Cardiac muscle cell (in vitro differentiated cells and primary cell): ENCODE measurements at places on chromosomes 4 and X. TPM values are rescaled to one million over a fixed set of nuclear protein-coding genes. Genes with fewer than 3 reads are reported as not detected.

- H3K4me1 ChIP-seq = no peaks in the 10 kb centered on the region
- H3K27me3 ChIP-seq = no peaks in the 10 kb centered on the region
- H3K27ac ChIP-seq = no peak overlapping the region
- no peaks in the 10 kb centered on the region for H3K36me3 ChIP-seq
These were observed 540.9 kb downstream of the PPP4R3C start for GRCh38 chrX:26922278-26922677.

Gene GRIA3
- 3.3 and 6.1 TPM in 2 replicates for polyA plus RNA-seq

- H3K4me1 ChIP-seq = no peaks in the 10 kb centered on the region
- DNase-seq = no peak
- H3K27ac ChIP-seq = no peak overlapping the region
- H3K4me3 ChIP-seq = no peak overlapping the region
These were observed 47.5 kb downstream of the UCHL1 start for GRCh38 chr4:41304221-41304620.

Gene TMEM255A
- polyA plus RNA-seq = 5.2 and 9.0 TPM in 2 replicates

Gene PAGE1
- not detected in 2 replicates for polyA plus RNA-seq

Gene IL1RAPL1
- 4.2 and 7.3 TPM in 2 replicates for polyA plus RNA-seq

Gene TASL
- not detected in 2 replicates for polyA plus RNA-seq

- no peak overlapping the region for H3K27ac ChIP-seq
- peaks cover 12% of the 10 kb centered on the region for H3K36me3 ChIP-seq
- no peaks in the 10 kb centered on the region for H3K27me3 ChIP-seq
- H3K4me3 ChIP-seq = no peak overlapping the region
- H3K4me1 ChIP-seq = no peaks in the 10 kb centered on the region
- no peak for DNase-seq
These were observed 52.4 kb downstream of the GAK start for GRCh38 chr4:879729-880077.

Gene MAGEA12
- not detected in 2 replicates for polyA plus RNA-seq

GRCh38 chr4:83589279-83589678, 53.4 kb downstream of the GPAT3 start:
- no peaks in the 10 kb centered on the region for H3K27me3 ChIP-seq
- no peak overlapping the region for H3K27ac ChIP-seq
- no peaks in the 10 kb centered on the region for H3K4me1 ChIP-seq
- DNase-seq = no peak
- no peaks in the 10 kb centered on the region for H3K36me3 ChIP-seq
- no peak overlapping the region for H3K4me3 ChIP-seq

Gene SYTL5
- 1.6 and 2.0 TPM in 2 replicates for polyA plus RNA-seq

GRCh38 chrX:130120746-130121504, 10.6 kb upstream of the ELF4 start:
- H3K4me1 ChIP-seq = no peaks in the 10 kb centered on the region
- no peaks in the 10 kb centered on the region for H3K36me3 ChIP-seq
- H3K4me3 ChIP-seq = peak overlapping the region; percentile 19
- no peak overlapping the region for H3K27ac ChIP-seq
- DNase-seq = peak; percentile 71

DNA sequence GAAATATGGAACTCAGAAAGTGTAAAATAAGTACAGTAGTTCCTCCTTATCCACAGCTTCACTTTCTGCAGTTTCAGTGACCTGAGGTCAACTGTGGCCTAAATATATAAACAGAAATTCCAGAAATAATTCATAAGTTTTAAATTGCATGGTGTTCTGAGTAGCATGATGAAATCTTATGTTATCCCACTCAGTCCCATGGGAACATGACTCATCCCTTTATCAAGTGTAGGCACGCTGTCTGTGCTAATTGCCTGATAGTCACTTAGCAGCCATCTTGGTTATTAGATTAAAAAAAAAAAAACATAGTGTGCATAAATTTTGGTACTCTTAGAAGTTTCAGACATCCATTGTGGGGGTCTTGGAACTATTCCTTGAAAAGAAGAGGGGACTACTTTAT, 983.4 kb upstream of the ADGRL3 start:
- DNase-seq = no peak
- no peak overlapping the region for H3K27ac ChIP-seq
- no peaks in the 10 kb centered on the region for H3K27me3 ChIP-seq
